ENCODE measurements at places on chromosomes 7 and 10.

DNA sequence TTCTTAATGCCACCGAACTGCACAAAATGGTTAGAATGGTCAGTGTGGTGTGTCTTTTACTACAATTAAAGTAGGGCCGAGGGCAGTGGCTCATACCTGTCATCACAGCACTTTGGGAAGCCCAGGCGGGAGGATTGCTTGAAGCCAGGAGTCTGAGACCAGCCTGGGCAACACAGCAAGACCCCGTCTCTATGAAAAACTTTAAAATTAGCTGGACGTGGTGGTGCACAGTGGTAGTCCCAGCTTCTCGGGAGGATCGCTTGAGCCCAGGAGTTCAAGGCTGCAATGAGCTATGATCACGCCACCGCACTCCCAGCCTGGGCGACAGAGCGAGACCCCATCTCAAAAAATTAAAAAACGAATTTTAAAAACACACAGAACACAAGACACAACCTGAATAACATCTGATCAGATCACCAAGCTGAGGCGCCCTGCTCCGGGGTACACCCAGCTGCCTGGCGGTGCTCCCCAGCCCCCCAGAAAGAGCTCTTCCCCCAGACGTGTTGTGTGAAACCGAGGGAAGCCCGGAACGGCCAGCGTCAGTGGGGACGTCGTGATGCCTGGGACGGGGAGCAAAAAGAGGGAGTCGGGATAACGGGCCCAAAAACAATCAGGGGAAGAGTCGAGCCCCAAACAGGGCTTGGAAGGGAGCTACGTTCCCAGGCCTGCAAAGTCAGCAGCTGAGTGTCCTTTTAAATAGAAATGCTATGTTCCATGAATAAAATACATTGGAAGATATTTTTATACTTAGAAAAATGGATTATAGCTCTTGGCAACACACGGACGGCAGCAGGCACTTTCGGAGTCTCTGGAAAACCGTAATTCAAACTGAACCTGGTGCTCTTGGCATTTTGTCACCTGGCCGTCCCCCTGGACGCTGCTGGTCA, 80.7 kb upstream of the PDGFA start:
- no peak overlapping the region for H3K27ac ChIP-seq
- DNase-seq: no peak
- H3K4me3 ChIP-seq: no peak overlapping the region
- H3K27me3 ChIP-seq: no peaks in the 10 kb centered on the region

DNA sequence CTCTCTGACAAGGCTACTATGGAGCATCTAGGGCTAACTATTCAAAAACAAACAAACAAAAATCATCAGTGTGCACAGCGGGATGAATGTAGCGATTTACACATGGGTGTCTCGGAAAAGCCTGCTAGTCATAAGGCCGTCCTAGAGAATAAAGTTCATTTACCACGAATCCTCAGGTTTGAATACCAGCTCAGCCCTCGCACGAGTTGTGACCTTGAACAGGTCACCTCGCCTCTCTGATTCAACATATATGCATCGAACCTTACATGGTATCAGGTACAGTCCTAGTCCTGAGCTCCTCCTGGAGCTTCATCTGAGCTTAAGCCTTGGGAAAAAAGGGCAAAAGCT, 572 bp downstream of the ATP5MF start:
- DNase-seq: no peak
- no peaks in the 10 kb centered on the region for H3K36me3 ChIP-seq
- H3K27ac ChIP-seq: no peak overlapping the region
- peaks cover 10% of the 10 kb centered on the region for H3K27me3 ChIP-seq
- peaks cover 6% of the 10 kb centered on the region for H3K4me1 ChIP-seq
- H3K4me3 ChIP-seq: peak overlapping the region; percentile 87

GRCh38 chr10:119480667-119481066, 61.9 kb downstream of the RGS10 start:
- H3K27me3 ChIP-seq: peaks cover 52% of the 10 kb centered on the region
- H3K4me3 ChIP-seq: no peak overlapping the region
- no peak overlapping the region for H3K27ac ChIP-seq
- no peak for DNase-seq
- peaks cover 22% of the 10 kb centered on the region for H3K4me1 ChIP-seq

- H3K27ac ChIP-seq: no peak overlapping the region
- no peaks in the 10 kb centered on the region for H3K27me3 ChIP-seq
- no peaks in the 10 kb centered on the region for H3K4me1 ChIP-seq
These were observed 450.7 kb downstream of the HTR7 start for GRCh38 chr10:90407131-90407530.

GRCh38 chr7:151272877-151273276, 24.4 kb upstream of the SMARCD3 start:
- no peak overlapping the region for H3K4me3 ChIP-seq
- H3K27ac ChIP-seq: no peak overlapping the region
- no peak for DNase-seq

DNA sequence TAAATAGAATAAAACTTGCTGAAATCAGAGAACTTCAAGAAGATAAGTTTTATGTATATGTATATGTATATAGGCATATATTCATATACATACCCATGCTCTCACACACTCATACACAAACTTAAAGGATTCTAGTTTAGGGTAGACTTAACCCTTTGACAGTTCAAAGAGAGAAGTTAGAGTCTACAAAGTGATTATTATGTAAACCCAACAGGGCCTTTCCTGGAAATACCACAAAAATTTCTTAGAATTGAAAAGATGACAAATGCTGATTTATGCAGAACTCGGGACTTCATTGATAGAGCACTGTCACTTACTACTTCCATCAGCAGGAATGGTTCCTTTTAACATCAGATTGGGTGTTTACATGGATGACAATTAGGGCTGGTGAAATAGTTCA, 763.5 kb downstream of the AUTS2 start:
- no peak overlapping the region for H3K27ac ChIP-seq
- H3K36me3 ChIP-seq: no peaks in the 10 kb centered on the region
- peaks cover 3% of the 10 kb centered on the region for H3K4me1 ChIP-seq
- DNase-seq: no peak

- H3K4me3 ChIP-seq: no peak overlapping the region
- no peaks in the 10 kb centered on the region for H3K27me3 ChIP-seq
These were observed 22.7 kb downstream of the YKT6 start for GRCh38 chr7:44223362-44224079.

DNA sequence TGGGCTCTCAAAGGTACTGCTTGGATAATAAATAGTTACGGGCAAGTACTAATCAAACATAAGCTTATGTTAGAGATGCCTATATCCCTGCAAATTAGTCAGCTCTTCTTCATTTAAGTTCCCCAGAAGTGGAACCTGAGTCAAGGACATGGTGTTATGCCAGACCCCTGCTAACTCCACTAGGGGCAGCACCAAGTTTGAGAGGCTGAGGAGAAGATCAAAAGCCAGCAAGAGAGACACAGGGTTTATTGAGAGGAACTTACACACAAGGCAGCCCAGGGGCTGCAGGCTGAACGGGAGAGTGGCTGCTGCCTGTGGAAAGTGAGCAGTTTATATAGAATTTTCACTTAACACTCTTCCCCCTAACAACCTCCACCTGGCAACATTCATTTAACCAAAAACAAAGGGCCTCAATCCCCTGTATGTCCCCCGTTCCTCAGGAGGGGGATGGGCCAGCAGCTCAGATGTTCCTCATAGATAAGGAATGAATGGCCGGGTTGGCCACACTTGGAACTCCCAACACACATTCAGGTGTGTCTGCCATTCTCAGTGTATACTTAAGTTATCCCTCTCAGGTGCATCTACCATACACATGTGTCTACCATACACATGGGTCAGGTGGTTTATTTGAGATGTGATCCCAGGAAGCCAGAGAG, 62.6 kb upstream of the GHITM start:
- no peak overlapping the region for H3K4me3 ChIP-seq
- H3K4me1 ChIP-seq: no peaks in the 10 kb centered on the region
- H3K27me3 ChIP-seq: no peaks in the 10 kb centered on the region
- DNase-seq: peak; percentile 11
- H3K36me3 ChIP-seq: no peaks in the 10 kb centered on the region

DNA sequence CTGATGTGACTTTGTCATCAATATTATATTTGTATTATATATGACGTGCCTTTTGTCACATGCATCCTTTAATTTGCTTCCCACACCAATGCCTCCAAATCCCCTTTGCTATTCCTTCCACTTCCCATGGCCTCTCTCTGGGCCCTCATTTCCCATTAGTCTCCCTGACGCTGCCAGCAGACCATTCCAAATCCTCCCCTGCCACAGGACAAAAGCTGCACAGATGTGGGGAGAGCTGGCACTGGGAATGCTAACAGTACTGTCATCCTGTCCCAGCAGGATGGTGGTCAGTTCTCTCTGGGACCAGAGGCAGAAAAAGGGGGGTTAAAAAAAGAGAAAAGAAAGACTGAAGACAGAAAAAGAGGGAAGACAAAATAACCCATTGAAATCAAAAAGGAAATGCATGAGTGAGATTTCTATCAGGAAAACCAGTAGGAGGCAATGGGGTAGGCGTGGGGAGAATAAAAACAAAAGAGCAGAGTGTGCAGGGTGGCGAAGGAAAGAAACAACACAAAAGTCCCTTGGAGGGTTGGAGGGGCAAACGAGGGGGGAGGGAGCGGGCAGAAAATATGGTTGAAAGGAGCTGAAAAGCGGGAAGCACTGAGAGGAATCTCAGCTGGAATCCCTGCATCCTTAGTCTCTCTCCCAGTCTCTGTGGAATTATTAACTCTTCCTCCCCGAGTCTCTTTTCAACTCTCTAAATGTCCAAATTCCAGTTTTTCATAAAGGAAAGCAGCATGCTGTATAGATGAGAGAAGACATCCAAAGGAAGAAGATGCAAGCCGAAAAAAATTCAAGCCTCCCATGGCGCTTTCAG, 59.2 kb upstream of the PTN start:
- H3K27me3 ChIP-seq: no peaks in the 10 kb centered on the region
- H3K4me3 ChIP-seq: peak overlapping the region; percentile 36
- H3K4me1 ChIP-seq: peaks cover 53% of the 10 kb centered on the region
- peak; percentile 77 for DNase-seq
- no peaks in the 10 kb centered on the region for H3K36me3 ChIP-seq

GRCh38 chr7:77960336-77960735, 161.8 kb downstream of the PHTF2 start:
- no peaks in the 10 kb centered on the region for H3K4me1 ChIP-seq
- no peak for DNase-seq
- H3K4me3 ChIP-seq: no peak overlapping the region
- H3K27ac ChIP-seq: no peak overlapping the region
- no peaks in the 10 kb centered on the region for H3K27me3 ChIP-seq

- H3K27ac ChIP-seq: no peak overlapping the region
- no peaks in the 10 kb centered on the region for H3K4me1 ChIP-seq
- no peaks in the 10 kb centered on the region for H3K36me3 ChIP-seq
These were observed 4.4 kb downstream of the MRLN start for GRCh38 chr10:59748834-59749233.

- H3K4me3 ChIP-seq: no peak overlapping the region
- DNase-seq: no peak
- no peaks in the 10 kb centered on the region for H3K36me3 ChIP-seq
These were observed 70.1 kb downstream of the GLRX3 start for GRCh38 chr10:130206216-130206737.

DNA sequence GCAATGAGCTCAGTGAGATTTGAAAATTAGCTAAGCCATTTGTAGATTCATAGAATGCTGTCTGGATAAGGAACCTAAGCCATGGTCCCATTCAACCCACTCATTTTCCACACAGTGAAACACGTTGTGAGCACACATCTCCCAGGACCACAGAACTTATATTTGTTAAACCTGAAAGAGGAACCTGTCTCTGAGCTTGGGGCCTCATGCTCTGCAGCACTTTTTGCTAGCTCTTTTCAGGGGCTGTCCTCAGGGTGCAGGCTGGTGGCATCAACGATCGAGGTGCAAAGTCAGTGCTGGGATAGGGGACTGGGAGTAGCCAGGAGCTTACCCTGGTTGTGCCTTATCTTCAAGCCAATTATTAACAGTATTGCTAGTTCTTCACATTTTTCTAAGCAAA, 11.9 kb downstream of the HECW1 start:
- no peaks in the 10 kb centered on the region for H3K27me3 ChIP-seq
- H3K36me3 ChIP-seq: no peaks in the 10 kb centered on the region
- no peak overlapping the region for H3K4me3 ChIP-seq
- no peaks in the 10 kb centered on the region for H3K4me1 ChIP-seq
- no peak for DNase-seq
- H3K27ac ChIP-seq: no peak overlapping the region

DNA sequence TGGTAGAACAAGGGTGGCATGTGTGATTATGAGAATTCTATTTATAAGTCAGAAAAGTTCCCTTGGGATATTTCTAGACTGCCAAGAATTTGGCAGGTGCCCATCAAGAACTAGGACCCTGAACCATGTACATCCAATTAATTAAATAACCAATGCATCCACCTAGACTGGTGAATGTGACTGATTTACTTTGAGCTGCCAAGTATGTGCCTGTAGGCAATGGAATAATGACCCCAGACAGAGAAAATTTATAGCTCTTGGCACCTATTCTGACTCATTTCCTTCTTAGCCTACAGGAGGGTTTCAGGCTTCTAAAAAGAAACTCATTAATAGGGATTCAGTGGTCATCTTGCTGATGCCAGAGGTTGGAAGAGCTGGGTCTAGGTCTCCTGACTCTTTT, 54.9 kb downstream of the KCNH2 start:
- DNase-seq: no peak
- no peaks in the 10 kb centered on the region for H3K4me1 ChIP-seq
- no peak overlapping the region for H3K27ac ChIP-seq
- no peaks in the 10 kb centered on the region for H3K36me3 ChIP-seq
- H3K27me3 ChIP-seq: peaks cover 7% of the 10 kb centered on the region

- H3K4me1 ChIP-seq: no peaks in the 10 kb centered on the region
- H3K36me3 ChIP-seq: no peaks in the 10 kb centered on the region
- no peaks in the 10 kb centered on the region for H3K27me3 ChIP-seq
- H3K27ac ChIP-seq: no peak overlapping the region
- H3K4me3 ChIP-seq: no peak overlapping the region
These were observed 301.1 kb upstream of the LYZL1 start for GRCh38 chr10:28987555-28988320.

DNA sequence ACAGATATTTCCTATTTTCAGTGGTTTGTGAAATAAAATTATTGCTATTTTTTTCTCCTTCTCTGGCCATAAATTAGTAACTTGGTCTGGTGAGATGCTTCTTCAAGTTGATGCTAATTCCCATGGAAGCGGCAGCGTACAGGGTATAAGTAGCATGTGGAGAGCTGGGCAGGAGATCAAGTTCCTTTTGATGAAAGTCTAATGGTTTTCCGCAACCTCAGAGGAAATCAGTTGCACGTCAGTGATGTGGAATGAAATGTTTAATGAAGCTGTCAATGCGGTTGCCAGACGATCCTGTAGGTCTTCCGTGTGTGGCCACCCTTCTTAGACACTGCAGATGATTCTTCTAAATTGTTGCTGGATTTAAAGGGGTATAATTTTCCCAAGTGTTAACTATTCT, 236.4 kb upstream of the GRM3 start:
- no peak overlapping the region for H3K4me3 ChIP-seq
- no peaks in the 10 kb centered on the region for H3K4me1 ChIP-seq
- H3K27ac ChIP-seq: no peak overlapping the region
- no peaks in the 10 kb centered on the region for H3K36me3 ChIP-seq

DNA sequence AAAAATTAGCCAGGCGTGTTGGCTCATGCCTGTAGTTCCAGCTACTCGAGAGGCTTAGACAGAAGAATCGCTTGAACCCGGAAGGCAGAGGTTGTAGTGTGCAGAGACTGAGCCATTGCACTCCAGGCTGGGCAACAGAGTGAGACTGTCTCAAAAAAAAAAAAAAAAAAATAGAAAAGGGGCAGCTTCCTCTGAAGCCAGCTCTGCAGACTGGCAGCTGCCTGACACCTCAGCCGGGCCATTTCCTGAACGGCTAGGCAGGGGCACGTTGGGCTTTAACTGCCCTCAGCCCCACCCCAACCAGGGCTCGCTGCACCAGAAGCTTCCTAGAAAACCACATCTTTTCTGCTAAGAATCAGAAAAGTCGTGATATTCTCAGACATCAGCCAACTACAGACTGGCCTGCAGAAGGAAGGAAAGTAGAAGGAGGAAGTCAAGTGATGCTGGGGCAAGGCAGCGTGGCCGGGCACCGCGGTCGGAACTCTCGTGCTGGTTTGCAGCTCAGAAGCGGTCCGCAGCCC, 38.0 kb downstream of the PRKAG2 start:
- DNase-seq: no peak
- H3K27ac ChIP-seq: no peak overlapping the region
- H3K27me3 ChIP-seq: peaks cover 19% of the 10 kb centered on the region
- H3K4me1 ChIP-seq: peaks cover 17% of the 10 kb centered on the region

All from neural progenitor cell (in vitro differentiated cells).